ENCODE measurements at places on chromosomes 3 and 15.

DNA sequence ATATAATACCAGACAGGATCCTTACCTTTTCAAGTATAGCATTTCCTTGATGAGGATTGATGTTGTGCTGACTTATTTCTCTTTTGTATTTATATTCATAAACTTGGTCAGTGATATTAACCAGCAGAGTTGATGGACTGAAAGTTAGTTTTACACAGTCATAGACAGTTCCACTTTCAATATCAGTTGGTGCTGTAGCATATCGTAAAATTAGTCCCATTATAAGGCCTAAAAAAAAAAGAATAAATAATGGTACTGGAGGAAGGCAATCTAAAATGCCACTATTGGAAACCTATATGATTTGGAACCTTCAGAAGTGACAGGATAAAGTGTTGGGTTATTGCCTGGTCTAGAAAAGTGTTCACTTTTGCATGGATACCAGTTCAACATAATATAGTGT is 16.3 kb downstream of the SLC9A9 start:
- no peak for DNase-seq

- no peak for DNase-seq
Measured at GRCh38 chr3:113684271-113684819, 12.1 kb downstream of the USF3 start.

GRCh38 chr15:68298882-68299381 is 21.4 kb downstream of the FEM1B start:
- no peak for DNase-seq

GRCh38 chr3:193875601-193876321 is 260.2 kb upstream of the HES1 start:
- no peak for DNase-seq

GRCh38 chr15:32651229-32651837 is 9.8 kb downstream of the SCG5 start:
- no peak for DNase-seq

DNA sequence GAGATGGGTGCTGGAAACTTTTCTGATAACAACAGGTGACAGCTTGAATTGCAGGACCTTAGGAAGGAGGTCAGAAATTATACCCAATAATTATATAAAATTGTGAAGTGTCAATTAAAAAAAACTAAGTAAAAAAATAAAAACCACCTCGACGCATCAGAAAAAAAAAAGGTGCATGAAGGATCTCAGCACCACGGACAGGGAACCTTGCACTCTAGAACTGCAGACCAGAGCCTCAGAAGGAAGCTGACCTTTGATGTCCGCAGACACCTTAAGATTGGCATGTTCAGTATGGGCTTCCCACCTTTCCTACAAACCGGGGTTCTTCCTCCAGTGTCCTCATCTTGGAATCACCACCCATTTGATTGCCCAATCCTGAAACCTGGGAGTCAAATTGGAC is 60.9 kb downstream of the SCN10A start:
- no peak for DNase-seq

All from stimulated activated CD4-positive, alpha-beta T cell treated with anti-CD3 and anti-CD28 coated beads, Interleukin-15, amount 100 ng/mL, for 1 hour (primary cell).